ENCODE measurements at places on chromosomes 4 and X.

DNA sequence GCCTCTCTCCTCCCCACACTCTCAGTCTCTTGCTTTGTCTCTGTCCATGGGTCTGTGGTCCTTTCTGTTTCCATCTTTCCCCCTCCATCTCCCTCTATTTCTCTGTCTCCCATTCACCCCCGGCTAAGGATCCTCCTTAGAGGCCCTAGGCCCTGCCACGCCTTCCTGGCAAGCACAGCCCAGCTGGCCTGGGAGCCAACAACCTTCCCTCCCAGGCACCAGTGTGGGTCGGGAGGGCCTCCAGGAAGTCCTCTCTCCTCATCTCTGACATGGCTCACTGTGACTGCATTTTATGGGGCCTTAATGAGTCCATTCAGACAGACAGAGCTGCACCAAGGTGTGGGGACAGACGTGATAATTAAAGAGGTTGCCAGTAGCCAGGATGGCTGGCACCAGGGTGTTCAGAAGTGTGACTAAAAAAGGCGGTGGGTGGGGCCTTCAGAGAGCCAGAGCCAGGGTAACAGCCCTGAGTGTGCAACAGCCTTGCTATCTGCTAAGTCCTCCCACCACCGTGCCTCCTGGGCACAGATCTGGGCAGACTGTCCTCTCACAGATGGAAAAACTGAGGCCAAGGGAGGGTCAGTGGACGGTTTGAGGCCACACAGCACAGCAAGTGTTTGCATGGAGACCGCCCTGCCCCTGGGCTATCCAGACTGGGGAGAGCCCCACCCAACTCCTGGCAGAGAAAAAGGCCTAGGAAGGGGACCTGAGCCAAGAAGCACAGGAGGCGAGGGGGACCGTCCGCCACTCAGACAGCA, 31.5 kb downstream of the BLOC1S4 start:
- no peak for DNase-seq

- DNase-seq: no peak
Measured at GRCh38 chrX:17601441-17602200, 135.7 kb upstream of the SCML1 start.

GRCh38 chrX:31036895-31037294, 34.9 kb downstream of the FTHL17 start:
- DNase-seq: peak; percentile 42

- no peak for DNase-seq
Measured at GRCh38 chr4:181848357-181848756, 394.8 kb upstream of the TENM3 start.

DNA sequence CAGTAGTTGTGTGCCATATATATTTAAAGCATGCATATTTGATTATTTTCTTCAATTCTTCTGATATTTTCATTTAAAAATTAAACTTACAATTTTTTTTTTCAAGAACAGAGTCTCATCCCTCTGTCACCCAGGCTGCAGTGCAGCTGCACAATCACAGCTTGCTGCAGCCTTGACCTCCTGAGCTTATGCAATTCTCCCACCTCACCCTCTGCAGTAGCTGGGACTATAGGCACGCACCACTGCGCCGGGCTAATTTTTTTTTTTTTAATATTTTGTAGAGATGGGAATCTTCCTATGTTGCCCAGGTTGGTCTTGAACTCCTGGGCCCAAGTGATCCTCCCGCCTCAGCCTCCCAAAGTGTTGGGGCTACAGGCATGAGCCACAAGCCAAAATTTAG, 5.8 kb upstream of the DCLK2 start:
- no peak for DNase-seq

- DNase-seq: no peak
Measured at GRCh38 chrX:112734290-112734689, 54.6 kb upstream of the LHFPL1 start.

DNA sequence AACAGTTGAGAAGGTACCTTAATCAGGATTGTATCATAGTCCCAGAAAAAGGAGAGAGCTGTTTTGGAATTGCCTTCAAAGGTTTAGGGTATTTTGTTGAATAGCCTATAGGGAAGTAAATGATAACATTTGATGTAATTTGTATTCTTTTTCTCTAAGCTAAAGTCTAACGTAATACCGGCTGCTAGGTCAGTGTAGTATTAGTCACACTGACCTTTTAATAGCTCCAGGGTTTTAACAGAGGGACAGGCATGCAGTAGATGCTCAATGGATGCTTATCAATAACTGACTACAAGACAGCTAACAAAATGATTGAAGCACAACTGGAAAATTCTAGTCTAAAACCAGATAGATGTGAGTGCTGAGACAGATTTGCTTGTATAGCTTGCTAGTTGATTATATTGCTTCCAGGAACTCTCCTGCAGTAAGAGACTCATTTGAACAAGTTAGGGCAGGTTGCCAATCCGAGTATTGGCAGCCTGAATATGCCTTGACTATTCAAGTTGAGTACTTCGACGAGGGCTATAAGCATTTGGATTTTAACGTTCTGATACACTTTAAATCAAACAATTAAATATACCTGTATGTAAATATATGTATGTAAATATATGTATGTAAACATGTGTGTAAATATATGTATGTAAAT, 16.5 kb upstream of the PNPLA4 start:
- DNase-seq: no peak

- DNase-seq: no peak
Measured at GRCh38 chr4:63170923-63171322, 1238.3 kb downstream of the TECRL start.

DNA sequence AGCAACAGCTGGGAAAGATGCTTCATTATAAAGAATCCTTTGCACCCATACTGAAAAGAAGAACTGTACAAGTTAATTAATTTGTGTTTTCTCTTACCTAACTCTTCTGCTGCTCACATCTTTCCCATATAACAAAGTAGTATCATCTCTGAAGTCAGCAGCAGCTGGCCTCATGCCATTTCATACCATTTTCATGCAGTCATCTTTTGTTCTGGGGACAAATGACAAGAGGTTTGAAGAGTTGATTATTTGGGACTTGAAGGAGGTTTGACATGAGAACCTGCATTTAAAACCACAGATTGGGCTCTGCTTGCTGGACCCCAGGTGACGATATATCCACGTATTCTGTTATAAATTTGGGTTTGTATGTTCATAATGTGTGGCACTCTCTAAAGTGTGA, 430.3 kb downstream of the SPRY1 start:
- no peak for DNase-seq

DNA sequence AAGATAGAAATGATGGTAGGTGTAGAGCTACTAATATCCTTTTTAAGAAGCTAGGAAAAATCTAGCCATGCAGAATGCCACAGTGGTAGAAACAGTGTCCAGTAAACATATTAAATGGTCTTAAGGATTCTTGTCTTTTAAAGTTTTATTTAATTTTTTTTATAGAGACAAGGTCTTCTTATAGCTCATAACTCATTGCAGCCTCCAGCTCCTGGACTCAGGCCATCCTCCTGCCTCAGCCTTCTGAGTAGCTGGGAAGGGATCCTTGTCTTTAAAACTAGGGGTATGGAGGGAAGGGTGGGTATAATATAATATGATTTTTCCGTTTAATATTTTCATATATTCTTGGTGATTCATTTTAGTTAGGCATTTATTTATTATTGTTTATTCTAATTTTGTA, 3.8 kb downstream of the TMEM165 start:
- no peak for DNase-seq

- peak; percentile 93 for DNase-seq
Measured at GRCh38 chr4:127782025-127782274, 172 bp upstream of the HSPA4L start.

DNA sequence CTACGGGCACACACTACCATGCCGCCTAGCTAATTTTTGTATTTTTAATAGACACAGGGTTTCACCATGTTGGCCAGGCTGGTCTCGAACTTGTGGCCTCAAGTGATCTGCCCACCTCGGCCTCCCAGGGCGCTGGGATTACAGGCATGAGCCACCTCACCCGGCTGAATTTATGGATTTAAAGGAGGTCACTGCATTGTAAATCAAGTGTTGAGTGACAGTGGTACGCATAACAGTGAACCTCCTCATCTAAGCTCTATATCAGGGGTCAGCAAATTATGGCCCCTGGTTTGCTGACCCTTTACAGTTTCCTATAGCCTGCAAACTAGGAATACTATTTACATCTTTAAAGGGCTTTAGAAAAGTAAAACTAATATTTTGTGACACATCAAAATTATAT, 2.6 kb upstream of the UXT start:
- no peak for DNase-seq

DNA sequence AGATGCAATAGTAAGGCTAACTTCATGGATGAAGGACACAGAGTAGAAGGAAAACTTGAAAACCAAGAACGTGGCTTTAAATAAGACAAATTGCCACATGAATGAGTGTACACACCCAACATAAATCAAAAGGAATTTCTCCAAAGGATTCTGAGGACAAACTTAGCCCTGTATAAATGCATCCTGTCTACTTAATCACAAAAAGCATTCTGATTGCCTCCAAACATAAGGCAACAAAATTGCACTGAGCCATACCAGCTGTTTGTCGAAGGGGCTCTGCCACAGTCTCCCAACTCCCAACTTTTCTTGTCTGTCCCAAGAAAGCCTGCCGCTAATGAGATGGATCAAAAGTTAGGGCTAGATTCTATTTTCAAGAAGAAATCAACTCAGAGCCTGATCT, 194.3 kb downstream of the SOWAHB start:
- DNase-seq: no peak

DNA sequence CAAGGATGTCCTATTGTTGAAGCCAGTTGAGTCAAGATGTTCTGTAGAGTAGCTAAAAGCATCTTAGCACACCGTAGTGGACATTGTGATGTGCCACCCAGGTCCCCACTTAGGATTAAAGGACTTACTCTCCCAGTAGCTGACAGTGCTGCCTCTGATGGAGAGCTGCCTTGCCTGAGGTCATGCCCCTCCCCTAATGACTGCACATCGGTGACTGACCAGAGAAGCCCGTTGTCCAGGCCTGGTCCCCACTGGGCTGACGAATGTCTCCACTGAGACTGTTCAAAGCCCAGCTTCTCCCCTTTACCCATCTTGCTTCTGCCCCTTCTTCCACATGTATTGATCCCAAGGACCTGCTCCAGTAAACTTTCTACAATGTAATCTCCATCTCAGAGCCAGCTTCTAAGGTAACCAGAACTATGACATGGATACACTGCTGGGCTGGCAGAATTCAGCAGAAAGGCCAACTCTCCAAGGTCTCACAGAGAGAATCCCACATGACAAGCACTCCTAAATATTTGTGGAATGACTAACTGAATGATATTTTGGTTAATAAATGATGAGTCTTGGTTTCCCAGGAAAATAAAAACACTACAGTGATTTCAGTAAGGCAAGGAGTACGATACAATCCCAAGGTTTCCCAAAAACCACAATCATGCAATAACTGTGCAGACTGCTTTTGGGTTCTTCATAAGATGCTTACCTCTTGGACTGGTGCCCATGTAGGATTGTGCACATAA, 82.4 kb upstream of the TMEM150C start:
- no peak for DNase-seq

DNA sequence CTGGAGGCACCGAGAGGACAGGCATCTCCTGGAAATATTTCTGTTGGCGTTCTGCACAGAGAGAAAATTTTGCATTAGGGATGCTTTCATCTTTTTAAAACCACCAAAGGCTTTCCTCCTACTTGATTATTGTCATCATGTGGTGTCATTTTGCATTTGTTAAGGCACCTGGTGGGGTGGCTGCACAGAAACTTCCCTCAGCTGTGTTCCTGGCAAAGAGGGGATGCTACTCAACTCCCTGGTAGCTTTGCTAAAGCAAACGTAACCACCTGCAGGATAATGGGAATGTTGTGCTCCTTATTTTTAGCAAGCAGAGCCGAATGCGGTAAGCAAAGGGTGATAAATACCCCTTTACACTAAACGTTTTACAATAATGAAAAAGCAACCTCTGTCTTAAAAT, 229.8 kb downstream of the STIM2 start:
- DNase-seq: no peak

- peak; percentile 50 for DNase-seq
Measured at GRCh38 chr4:154491341-154492271, at the start of gene DCHS2. Gene DCHS2 (minus strand): TSS chr4:154491799. CDS start chr4:154491355, 444 bp downstream.

DNA sequence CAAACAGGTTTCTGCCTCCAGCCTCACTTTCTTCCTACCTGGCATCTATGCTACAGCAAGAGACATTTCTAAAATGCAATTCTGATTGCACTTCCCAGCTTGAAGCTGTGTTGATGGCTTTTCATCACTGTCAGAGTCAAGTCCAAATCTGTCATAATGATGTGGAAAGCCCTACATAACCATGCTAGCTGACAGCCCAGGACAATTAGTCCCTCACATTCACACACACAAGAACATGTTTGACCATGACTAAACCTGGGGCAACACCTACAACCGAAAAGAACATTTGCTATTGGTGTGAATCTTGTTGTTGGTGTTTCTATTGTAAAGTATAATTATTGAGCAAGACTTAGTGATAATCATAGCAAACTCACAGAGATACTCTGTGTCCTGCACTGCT, 58.2 kb downstream of the PPM1K start:
- no peak for DNase-seq

GRCh38 chr4:3479358-3480101, 16.4 kb downstream of the DOK7 start:
- no peak for DNase-seq

- DNase-seq: no peak
Measured at GRCh38 chr4:62618042-62618441, 1417.9 kb downstream of the ADGRL3 start.

- DNase-seq: no peak
Measured at GRCh38 chr4:187685247-187685646, 310.3 kb upstream of the ZFP42 start.

GRCh38 chr4:105923497-105924238, 28.4 kb downstream of the NPNT start:
- no peak for DNase-seq

GRCh38 chrX:155864655-155865054, 16.5 kb upstream of the VAMP7 start:
- DNase-seq: no peak

- peak; percentile 61 for DNase-seq
Measured at GRCh38 chr4:16026160-16026761, 57.6 kb downstream of the PROM1 start.

GRCh38 chrX:139844884-139845283, 88.0 kb downstream of the ATP11C start:
- no peak for DNase-seq

- no peak for DNase-seq
Measured at GRCh38 chr4:174009686-174010451, 273.6 kb downstream of the FBXO8 start.

DNA sequence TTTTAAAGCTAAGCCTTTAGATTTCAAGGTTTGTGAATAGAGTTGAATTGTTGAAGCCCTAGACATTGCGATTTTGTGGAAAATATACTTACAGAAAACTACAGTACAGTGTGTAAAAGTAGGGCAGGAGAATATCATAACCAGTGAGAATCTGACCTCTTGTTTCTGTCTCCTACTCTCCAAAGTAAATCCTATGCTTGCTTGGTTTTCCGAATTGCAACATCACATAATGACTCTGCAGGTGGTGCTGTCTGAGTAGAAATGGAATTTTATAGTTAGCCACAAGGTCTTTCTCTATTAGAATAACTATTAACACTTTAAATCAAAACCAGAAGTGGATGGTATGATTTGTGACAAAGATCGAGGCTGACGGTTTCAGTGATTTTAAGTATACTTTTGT, 505.6 kb downstream of the RAPGEF2 start:
- DNase-seq: no peak

DNA sequence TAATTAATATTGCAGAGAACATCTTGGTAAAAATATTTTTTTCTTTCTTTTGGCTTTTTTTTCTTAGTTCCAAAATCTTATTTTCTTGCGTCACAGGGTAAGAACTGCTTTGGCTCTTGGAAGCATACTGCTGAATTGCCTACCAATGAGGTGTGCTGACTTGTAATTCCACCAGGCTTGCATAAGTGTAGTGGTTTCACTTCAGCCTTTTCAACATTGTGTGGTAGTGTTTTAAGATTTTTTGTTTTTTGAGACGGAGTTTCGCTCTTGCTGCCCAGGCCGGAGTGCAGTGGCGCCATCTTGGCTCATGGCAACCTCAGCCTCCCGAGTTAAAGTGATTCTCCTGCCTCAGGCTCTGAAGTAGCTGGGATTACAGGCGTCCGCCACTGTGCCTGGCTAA, 42.4 kb downstream of the N4BP2 start:
- DNase-seq: no peak

Measured in GM13977 (cell line).